Sigmoid colon (tissue), 7 donors: ENCODE measurements at places on chromosomes 3 and 15. TPM values are rescaled to one million over a fixed set of nuclear protein-coding genes. Genes with fewer than 3 reads are reported as not detected.

GRCh38 chr3:115788921-115789470 lies 165.7 kb downstream of the GAP43 start:
- H3K36me3 ChIP-seq: no peaks in the 10 kb centered on the region
- no peak overlapping the region for H3K4me3 ChIP-seq
- peaks cover 5% of the 10 kb centered on the region for H3K27me3 ChIP-seq
- no peak for DNase-seq

- no peak overlapping the region for H3K4me3 ChIP-seq
- no peaks in the 10 kb centered on the region for H3K27me3 ChIP-seq
- no peaks in the 10 kb centered on the region for H3K4me1 ChIP-seq
- no peak for DNase-seq
Observed at GRCh38 chr3:112405845-112406244, 72.9 kb downstream of the CD200 start.

GRCh38 chr3:13236557-13237173 lies 163.4 kb upstream of the IQSEC1 start:
- H3K4me3 ChIP-seq: no peak overlapping the region
- peaks cover 40% of the 10 kb centered on the region for H3K27me3 ChIP-seq
- DNase-seq: no peak

GRCh38 chr3:170418422-170419398 lies at the start of gene CLDN11:
CLDN11 (plus strand) TSS chr3:170418868; CDS start chr3:170419067, 199 bp downstream.
- peak; percentile 75 for DNase-seq
- peak within 1 kb of the TSS; percentile 45 for H3K4me3 ChIP-seq
- peaks cover 13% of the 10 kb centered on the region for H3K27me3 ChIP-seq
- H3K4me1 ChIP-seq: peaks cover 16% of the 10 kb centered on the region
- no peaks in the 10 kb centered on the region for H3K36me3 ChIP-seq

DNA sequence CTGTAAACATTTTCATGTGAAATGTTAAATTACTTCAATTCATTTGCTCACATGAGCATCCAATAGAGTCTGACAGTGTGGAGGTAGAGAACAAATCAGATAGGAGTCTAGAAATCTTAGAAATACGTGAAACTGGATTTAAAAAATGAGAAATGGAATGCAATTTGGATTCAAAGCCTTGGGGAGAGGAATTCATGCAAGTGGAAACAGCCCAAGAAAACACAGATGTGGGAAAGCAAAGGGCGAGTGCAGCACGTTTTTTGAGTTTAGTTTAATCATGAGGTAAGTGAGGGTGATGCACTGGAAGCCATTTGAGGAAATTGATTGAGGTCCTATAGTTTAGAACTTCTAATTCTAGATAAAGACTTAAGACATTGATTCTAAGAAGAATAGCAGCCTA lies 434.7 kb downstream of the C3orf38 start:
- no peak for DNase-seq
- H3K4me1 ChIP-seq: no peaks in the 10 kb centered on the region
- no peak overlapping the region for H3K27ac ChIP-seq
- no peak overlapping the region for H3K4me3 ChIP-seq
- no peaks in the 10 kb centered on the region for H3K27me3 ChIP-seq

The FANCD2 gene
- total RNA-seq: 3.3 TPM

- peak; percentile 11 for DNase-seq
- no peak overlapping the region for H3K4me3 ChIP-seq
- no peaks in the 10 kb centered on the region for H3K4me1 ChIP-seq
- no peak overlapping the region for H3K27ac ChIP-seq
- no peaks in the 10 kb centered on the region for H3K36me3 ChIP-seq
Observed at GRCh38 chr3:4996223-4996765, 17.1 kb downstream of the BHLHE40 start.

The SLC9C1 gene
- total RNA-seq: not detected

DNA sequence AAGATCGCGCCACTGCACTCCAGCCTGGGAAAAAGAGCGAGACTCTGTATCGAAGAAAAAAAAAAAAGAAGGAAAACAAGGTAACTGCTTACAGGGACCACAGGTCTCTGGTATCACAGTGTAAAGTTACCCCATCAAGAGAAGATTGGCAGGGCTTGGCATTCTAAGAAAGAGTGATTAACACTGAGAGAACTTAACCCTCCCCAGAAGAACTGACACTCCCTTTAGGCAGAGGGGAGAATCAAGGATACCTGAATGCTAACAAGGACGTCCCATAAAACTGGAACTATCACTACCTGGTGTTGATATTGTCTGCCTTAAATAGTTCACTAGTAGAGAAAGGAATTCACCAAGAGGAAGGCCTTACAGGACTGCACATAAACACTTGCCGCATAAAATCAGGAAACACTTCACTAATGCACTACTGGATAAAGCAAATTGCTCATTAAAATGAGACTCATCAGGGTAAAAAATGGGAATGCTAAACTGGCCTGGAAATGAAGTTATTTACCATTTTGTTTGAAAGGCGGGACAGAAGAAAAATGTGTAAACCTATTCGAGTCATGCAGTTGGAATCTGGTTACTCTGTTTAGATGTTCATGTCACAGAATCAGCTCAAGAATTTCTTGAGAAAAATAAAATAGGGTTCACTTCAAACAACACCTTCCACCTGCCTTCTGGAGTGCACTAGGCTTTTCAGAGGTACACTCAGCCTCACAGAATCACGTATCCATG lies 121.6 kb downstream of the FOXP1 start:
- no peaks in the 10 kb centered on the region for H3K4me1 ChIP-seq
- peak overlapping the region; percentile 48 for H3K27ac ChIP-seq
- no peak for DNase-seq
- no peaks in the 10 kb centered on the region for H3K27me3 ChIP-seq

DNA sequence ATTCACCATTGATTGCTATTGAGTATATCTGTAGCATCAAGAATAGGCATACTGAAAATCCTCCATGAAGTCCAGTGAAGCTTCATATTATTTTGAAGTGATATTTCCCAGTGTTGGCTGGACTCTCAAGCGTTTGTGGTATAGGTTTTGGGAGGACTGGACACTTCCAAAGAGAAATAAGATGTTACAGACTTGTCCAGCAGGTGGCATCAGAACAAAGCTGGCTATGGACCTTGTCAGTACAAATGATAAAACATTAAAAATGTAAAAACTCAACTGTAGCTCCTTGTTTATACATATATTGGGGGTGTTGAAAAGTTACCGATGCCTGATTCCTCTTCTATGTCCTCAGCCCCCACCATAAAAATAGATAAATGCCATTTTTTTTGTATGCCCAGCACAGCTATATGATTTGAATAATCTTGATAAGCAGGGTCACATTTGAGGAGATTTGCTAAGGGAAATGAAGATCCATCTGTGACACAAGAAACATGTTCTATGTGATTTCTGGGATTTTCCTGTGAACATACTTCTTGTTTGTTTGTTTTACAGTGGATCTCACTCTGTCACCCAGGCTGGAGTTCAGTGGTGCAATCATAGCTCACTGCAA lies 54.5 kb upstream of the GOLGA6B start:
- H3K36me3 ChIP-seq: no peaks in the 10 kb centered on the region
- H3K27me3 ChIP-seq: no peaks in the 10 kb centered on the region
- no peak overlapping the region for H3K4me3 ChIP-seq
- H3K4me1 ChIP-seq: no peaks in the 10 kb centered on the region

- H3K4me1 ChIP-seq: peaks cover 12% of the 10 kb centered on the region
- DNase-seq: peak; percentile 33
- H3K4me3 ChIP-seq: no peak overlapping the region
- no peak overlapping the region for H3K27ac ChIP-seq
- peaks cover 18% of the 10 kb centered on the region for H3K36me3 ChIP-seq
- no peaks in the 10 kb centered on the region for H3K27me3 ChIP-seq
Observed at GRCh38 chr3:126450744-126451143, 24.9 kb downstream of the ZXDC start.

The LRRIQ4 gene
- not detected for total RNA-seq

DNA sequence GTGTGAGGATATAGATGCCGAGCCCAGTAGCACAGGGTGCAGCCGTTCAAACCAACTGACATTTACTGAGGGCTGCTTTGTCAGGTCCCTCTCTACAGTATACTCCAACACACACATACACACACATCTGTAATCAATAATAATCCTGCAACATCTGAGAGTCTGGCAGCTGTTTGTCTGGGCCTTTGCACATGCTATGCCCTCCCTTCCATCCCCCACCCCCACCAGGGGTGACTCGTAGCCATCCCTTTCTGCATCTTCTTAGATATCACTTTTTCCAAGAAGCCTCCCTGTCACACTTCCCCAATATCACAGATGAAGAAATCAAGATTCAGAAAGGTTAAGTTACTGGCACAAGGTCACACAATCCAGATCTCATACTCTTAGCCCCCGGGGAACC lies 13.7 kb downstream of the SPATA12 start:
- H3K4me1 ChIP-seq: peaks cover 10% of the 10 kb centered on the region
- no peak overlapping the region for H3K4me3 ChIP-seq
- no peak for DNase-seq
- no peak overlapping the region for H3K27ac ChIP-seq
- H3K27me3 ChIP-seq: no peaks in the 10 kb centered on the region

GRCh38 chr3:53192608-53193007 lies 31.6 kb downstream of the PRKCD start:
- H3K27me3 ChIP-seq: no peaks in the 10 kb centered on the region
- no peak overlapping the region for H3K4me3 ChIP-seq
- H3K27ac ChIP-seq: no peak overlapping the region

The DAZL gene
- 0.41 TPM for total RNA-seq

- peaks cover 59% of the 10 kb centered on the region for H3K27me3 ChIP-seq
- DNase-seq: peak; percentile 56
- H3K4me1 ChIP-seq: no peaks in the 10 kb centered on the region
- no peak overlapping the region for H3K27ac ChIP-seq
- H3K4me3 ChIP-seq: no peak overlapping the region
Observed at GRCh38 chr3:126415661-126416591, 21.2 kb downstream of the CFAP100 start.
